NCI-H69 (cell line): ENCODE measurements at places on chromosomes 2 and 18.

- DNase-seq, result peak; percentile 91
Measured at GRCh38 chr2:196263181-196263747, 91.9 kb upstream of the STK17B start.

GRCh38 chr18:62611453-62612288 lies 88.8 kb downstream of the ZCCHC2 start:
- no peak for DNase-seq

DNA sequence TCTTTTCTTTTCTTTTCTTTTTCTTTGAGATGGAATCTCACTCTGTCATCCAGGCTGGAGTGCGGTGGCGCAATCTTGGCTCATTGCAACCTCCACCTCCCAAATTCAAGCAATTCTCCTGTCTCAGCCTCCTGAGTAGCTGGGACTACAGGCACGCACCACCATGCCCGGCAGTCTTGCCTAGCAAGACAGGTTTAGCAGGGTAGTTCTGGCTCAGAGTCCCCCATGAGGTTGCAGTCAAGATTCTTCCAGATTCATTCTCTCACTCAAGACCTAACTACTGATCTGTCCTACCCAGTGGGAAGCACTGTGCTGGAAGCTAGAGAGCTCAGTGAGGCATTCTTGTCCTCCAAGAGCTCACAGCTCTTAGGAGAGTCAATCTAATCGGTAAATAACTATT lies 17.6 kb upstream of the ZAP70 start:
- no peak for DNase-seq

DNA sequence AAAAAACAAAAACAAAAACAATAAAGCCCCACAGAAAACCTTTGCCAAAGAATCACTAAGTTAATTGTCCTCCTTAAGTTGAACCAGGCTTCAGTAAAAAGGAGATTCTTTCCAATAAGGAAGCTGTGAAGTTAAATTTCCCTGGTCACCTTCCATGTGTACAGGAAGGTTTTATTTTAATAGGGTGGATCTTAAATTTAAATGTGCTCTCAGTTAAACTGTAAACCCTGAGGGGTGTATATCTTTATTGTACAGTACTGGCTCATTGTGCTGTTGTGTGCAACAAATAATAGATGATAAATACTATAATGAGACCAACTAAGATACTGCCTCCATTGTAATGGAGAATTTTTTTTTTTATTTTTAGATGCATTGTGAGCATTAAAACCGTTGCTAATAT lies 97.1 kb downstream of the NYAP2 start:
- no peak for DNase-seq

GRCh38 chr2:222903234-222904220 lies 42.7 kb downstream of the ACSL3 start:
- DNase-seq, result peak; percentile 54

- DNase-seq, result no peak
Measured at GRCh38 chr18:35572644-35573043, 8.9 kb upstream of the GALNT1 start.

GRCh38 chr2:20291106-20291564 lies 59.5 kb downstream of the PUM2 start:
- DNase-seq, result peak; percentile 58

DNA sequence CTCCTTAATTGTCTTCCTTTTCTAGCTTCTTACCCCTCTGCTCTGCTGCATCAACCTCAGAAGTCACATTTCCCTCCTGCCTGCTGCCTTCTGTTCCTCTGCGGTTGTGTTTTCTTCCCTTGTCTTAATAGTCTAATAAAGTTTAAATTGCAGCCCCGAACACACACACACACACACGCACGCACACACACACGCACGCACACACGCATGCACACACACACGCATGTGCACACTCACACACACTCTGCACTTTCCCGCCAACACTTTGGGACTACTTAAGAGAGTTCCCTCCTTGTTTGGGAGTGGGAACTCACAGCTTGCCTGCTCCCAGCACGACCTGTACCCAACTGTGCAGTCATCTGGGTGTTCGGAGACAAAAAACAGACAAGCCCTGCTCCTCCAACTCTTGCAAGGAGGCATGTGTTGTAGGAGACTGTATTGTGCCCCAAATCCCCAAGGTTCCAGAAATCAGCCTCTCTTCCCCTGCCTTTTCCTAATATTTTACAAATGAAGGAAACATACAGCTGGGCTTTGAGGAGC lies 99.1 kb downstream of the SETBP1 start:
- DNase-seq, result peak; percentile 42

- DNase-seq, result no peak
Measured at GRCh38 chr2:64784168-64785061, 130.7 kb upstream of the SERTAD2 start.

GRCh38 chr2:231640241-231640640 lies 47.6 kb downstream of the TEX44 start:
- no peak for DNase-seq

DNA sequence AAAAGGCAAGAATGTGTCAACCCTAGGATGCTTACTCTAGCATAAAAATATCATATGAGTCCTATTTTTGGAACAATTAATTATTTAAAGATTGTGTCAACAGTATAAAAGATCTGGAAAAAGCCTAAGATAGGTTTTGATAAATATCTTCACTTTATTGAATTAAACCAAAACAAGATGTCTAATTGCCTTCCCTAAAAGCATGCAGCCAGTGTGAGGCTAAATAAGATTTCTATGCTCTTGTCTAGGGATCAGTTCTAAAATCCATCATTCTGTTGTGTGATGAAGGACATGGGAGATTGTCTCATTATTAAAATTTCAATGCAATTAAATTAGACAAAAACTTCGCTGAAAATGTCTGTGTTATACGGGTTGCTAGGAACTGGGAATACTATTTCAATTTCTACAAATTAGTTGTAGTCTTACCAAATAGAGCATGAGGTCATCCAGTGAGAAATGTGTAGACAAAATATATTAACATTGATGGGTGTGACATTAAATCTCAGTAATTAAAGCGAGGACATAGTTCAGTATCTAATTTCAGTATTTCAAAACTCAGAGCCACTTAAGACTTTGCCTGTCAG lies 535.6 kb upstream of the FSIP2 start:
- DNase-seq, result peak; percentile 14

GRCh38 chr2:169065864-169066517 lies 3.4 kb upstream of the DHRS9 start:
- no peak for DNase-seq

- DNase-seq, result no peak
Measured at GRCh38 chr2:105611811-105612424, 132.8 kb upstream of the NCK2 start.

DNA sequence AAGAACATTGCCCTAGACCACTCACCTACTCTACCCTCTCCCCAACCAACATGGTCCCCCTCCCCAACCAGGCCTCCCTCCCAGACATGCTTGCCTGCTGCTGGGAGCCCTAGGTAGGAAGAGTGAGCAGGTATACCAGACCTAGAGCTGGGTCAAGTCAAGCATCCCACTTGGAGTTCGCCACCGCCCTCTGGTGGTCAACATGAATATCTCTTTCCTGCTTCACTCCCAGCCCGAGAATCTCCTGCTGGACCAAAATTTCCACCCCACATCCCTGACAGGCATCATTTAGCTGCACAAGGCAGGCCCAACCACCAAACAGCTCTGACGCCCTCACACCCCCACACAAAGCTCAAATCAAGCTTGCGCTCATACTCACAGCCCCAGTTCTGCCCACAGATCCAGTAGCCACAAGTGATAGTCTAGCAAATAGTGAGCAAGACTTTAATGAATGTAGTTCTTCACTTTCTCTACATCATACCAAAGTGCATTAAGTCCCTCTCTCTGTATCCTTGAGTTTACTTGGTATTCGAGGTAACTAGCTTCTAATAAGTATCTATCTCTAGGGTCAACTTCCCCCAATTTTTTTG lies 116.0 kb downstream of the TNS1 start:
- peak; percentile 48 for DNase-seq

DNA sequence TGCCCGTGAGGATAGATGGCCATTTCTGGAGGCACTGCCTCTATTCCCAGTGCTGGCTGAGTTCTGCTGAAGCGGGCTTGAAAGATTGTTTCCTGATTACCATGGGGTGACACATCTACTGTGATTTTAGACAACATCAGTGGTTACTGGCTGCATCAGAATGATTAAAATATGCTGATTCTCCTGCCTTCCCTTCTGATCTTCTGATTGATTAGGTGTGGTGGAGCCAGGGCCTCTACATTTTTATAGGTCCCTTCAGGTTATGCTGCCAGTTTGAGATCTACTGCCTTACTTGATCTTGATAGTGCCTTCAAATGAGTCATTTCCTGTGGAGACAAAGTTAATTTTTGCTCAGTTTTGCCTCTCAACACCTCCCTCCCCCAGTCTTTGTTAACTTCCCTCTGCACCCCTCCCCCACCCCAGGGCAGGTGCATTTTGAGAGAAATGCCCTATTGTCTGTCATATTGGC lies 31.6 kb upstream of the SNORC start:
- no peak for DNase-seq

- no peak for DNase-seq
Measured at GRCh38 chr2:68318914-68319397, 793 bp downstream of the CNRIP1 start.

- DNase-seq, result peak; percentile 10
Measured at GRCh38 chr2:235092433-235093223, 140.8 kb downstream of the SH3BP4 start.

DNA sequence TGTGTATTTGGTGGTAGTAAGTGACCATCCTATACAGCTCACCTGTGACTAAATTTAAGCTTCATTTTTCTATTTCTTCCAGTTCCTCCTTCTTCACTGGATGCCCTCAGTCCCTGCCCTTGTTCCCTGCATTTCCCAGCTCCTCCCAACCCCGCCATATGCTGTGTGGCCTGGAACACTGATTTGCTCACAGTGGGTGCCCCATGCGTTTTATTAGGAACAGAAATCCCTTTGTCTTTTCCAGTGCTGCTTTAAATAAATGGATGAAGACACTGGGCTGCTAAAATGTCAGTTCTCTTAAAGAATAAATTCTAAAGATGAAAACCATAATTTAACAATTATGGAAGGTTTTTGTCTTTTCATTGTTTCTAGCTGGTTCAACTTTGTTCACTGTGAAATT lies 477.3 kb downstream of the DCDC2C start:
- peak; percentile 10 for DNase-seq

DNA sequence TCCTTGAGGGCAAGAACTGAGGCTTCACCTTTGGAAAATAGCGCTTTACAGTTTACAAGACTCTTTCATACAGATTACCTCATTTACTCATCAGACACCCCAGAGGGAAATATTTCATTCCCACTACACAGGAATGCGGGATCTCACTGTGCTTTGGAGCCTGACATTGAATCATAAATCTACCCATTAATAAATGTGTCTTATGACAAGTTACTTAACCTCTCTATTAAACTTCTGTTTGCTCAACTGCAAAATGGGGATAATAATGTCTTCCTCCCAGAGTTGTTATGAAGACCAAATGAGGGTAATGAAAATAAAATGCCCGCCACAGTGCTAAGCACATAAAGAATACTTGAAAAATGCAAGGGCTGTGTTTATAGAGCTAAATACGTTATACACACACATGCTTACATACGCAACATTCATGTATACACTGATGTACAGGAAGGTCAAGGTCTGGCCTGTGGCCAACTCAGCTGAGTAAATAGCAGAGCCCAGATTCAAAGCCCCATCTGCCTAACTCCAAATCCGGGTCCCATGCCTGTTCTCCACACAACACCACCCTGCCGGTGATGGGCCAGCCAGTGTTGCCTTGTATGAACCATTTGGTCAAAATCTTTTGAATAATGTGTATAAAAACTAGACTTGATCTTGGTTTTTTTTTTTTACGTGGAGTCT lies 77.8 kb upstream of the STPG4 start:
- peak; percentile 87 for DNase-seq

DNA sequence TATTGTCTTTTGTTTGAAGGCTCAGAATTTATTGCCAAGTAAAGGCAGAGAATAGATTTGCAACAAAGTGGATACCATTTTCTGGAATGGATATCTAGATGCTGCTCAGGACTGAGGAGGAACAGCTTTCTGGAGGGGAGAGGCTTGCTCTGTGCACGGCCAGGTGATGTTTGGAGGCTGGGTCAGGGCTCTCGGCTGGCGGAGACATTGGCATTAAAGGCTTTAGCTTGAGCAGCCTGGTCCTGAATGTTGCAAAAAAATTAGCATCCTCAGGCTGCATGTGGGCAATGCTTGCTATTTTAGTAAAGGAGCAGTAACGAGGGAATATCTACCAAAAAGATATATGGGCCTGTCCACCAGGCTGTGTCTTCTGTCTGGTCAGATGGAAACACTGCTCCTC lies 20.4 kb downstream of the RNF144A start:
- DNase-seq, result no peak

- peak; percentile 9 for DNase-seq
Measured at GRCh38 chr2:68588589-68588988, 54.8 kb upstream of the PROKR1 start.

- no peak for DNase-seq
Measured at GRCh38 chr2:237556773-237557632, 9.4 kb upstream of the PRLH start.

DNA sequence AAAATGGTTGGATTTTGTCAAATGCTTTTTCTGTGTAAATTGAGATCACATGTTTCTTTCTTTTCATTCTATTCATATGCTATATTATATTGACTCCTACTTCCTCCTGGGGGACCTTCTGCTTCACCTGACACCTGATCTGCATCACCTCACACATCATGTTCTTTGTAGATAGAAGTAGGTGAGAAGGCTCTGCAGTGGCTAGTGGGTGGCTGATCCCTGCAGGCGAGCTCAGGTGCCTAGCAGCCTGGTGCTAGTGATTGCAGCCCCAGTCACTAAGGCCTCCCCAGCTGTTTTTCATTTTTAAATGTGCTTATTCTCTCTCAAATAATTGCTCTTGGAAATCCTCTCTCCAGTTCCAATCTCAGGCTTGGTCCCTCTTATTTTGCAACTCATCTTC lies 33.6 kb downstream of the MC4R start:
- DNase-seq, result peak; percentile 77

DNA sequence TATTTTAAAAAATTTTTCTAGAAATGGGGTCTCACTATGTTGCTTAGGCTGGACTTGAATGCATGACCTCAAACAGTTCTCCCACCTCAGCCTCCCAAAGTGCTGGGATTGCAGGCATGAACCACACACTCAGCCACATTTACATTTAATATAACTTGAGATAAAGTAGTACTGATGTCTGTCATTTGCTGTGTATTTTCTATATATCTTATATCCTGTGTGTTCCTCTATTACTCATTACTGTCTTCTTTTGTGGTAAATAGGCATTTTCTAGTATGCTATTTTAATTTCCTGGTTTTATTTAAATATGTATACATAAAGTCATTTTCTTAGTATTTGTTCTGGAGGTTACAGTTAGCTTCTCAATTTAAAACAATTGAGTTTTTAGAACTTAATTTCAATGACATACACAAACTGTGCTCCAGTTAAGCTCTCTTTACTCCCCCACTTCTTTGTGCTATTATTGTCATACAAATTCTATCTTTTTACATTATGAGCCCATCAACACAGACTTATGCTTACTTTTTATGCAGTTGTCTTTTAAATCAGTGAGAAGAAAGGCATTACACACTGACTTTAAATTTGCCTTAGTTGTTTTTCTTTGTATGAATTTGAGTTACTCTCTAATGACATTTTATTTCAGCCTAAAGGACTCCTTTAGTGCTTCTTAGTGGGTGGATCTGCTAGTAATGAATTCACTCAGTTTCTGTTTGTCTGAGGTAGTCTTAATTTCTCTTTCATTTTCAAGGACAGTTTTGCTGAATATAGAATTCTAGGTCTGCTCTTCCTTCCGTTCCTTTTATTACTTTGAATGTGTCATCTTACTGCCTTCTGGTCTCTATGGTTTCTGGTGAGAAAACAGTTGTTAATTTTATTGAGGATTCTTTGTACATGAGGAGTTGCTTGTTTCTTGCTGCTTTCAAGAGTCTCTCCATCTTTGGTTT lies 6.2 kb upstream of the INPP4A start:
- DNase-seq, result no peak

- DNase-seq, result peak; percentile 63
Measured at GRCh38 chr2:190791976-190792575, 88.5 kb upstream of the GLS start.
